ENCODE measurements at places on chromosomes 2 and 18.
A peak's percentile ranks its signal among the peaks of the same experiment; 100 is the strongest.

DNA sequence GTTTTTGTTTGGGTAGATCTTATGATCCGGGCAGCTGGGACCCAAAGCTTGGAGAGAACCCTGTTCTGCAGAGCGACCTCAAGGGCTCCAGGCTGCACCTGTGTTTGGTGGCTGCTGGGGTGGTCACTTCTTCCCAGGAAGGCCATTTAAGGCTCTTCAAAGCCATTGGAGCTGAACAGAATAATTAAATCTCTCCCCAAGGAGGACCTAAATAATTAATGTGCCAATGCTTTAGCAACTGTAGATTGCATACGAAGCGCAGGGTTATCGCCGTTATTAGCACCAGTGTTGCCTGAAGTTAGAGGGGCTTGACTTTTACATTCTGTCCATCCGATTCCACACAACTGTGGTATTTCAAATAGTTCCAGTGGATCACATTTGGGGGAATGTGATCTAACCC, 251.4 kb downstream of the ATAD2B start:
- no peak for DNase-seq

DNA sequence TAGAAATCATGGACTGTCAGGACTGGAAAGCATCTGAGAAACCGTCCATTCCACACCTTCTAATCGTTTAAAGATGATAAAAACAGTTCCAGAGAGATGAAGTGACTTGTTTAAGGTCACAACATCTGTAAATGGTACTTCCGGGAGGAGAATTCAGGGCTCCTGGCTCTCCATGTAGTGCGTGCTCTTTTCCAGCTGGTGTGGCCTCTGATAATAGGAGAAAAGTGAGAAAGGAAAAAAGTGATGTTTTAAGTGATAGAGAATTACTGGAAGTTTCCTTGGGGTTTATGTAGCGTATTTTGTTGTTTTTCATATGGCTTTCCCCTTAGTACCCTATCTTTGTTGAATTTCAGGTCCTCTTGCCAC, 663 bp downstream of the C2orf49 start:
- no peak for DNase-seq

DNA sequence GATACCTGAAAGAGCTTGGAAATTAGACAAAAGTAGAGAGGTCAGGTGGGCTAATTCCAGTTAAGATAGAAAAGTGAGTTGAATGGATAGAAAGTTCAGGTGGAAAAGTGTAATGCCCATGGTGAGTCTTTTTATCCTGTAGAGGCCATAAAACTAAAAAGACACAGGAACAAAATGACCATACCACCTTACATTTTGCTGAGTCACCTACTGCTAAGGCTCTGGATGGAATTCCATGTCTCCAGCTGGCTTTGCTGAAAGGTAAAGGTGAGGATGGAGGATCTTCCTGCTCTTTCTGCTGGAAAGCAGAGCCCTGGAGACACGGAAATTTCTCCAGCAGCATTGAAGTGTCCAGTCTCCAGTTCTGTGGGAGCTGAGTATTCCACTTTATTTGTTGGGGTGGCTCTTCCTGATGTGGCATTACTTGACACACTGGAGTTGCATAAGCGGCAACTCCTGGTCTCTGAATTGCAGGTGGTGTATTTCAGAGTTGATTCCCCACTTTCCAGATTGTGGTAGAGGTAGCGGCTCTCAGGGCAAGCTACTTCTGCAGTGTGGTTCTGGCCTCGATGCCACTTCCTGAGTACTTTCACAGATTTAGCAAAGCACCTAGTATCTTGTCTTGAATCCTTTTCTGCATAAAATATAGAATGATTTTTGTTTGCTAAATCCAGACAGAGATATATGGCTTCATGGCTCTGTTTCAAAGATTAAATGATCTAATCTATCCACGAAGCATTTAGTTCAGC, 10.7 kb downstream of the IL1RL2 start:
- no peak for DNase-seq

GRCh38 chr2:178756343-178756742, 50.9 kb downstream of the TTN start:
- DNase-seq: no peak

DNA sequence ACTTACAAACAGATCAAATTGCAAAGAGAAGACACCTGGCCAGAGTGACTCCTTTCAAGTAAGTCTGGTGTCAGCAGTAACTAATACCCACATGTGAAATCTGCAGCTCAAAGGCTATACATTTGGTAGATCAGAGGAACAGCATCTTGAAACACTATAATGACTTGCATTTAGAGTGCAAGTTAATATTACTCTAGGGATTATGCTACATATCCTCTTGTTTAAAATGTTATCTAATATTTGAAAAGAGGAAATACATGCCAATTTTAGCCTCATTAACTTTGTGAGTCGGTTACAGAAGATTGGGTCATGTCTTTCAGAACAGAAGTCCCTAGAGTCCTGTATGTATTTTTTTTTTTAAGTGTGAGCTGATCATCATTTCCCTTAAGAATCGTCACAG, 15.2 kb downstream of the LANCL1 start:
- DNase-seq: no peak

DNA sequence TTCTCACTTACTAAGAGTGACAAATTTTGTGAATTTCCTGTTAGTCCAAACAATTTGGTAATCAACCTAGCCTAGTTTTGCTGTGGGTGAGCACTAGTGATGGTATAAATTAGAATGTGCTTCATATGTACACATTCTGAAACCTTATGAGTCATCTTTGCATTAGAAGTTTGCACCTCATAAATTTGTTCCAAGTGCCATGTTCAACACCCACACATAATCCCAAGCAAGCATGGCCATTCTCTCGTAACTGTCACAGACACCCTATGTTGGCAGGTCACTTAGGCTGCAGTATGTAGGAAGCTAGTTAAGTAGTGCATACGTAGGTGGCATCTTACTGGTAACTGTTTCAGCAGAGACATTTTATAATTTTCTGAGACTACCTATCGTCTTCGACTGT, 46.9 kb downstream of the NAB1 start:
- DNase-seq: no peak

GRCh38 chr2:230068651-230069055, at the start of gene SLC16A14:
SLC16A14 (minus strand) TSS chr2:230068924; CDS start chr2:230059352, 9,572 bp downstream.
- no peak for DNase-seq

- DNase-seq: no peak
Observed at GRCh38 chr2:116489944-116490343, 1324.5 kb upstream of the DDX18 start.

DNA sequence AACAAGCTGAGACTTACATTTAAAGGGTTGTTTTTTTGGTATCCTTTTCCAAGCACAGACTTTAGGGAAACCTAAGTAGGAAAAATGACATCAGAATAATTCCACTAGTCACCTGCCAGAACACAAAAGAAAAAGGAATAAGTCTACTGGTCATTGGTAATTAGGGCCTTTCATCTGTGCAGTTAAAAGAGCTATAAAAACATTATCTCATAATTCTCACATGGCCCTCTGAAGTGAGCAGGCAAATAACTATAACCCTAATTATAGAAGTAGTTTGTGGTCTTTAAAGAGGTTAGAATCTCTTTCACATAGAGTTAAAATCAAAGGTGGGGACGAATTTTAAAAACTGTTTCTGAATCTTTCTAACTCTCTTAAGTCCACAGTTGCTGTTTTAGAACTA, 111.1 kb upstream of the B3GNT2 start:
- no peak for DNase-seq

DNA sequence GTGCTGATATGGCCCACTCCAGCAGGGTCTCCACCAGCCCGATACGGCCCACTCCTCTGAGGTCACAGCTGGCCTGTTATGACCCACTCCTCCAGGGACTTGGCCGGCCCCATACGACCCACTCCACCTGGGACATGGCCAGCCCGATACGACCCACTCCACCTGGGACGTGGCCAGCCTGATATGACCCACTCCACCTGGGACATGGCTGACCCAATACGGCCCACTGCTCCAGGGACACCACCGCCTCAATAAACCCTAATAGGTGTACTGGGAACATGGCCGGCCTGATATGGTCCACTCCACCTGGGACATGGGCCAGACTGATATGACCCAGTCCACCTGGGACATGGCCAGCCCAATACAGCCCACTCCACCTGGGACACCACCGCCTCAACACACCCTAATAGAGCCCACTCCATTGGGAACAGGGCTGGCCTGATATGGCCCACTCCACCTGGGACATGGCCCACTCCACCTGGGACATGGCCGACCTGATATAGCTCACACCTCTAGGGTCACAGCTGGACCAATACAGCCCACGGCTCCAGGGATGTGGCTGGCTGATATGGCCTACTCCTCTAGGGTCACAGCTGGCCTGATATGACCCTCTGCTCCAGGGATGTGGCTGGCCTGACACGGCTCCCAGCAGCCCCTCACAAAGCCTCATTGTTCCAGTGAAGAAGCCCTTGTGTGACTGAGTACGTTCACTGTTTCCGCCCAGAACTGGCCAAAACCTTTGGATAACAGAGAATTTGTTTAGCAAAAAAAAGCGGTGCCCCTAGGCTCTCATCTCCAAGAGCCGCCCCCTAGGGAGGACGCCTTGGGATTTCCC, 245.6 kb downstream of the HDAC4 start:
- no peak for DNase-seq

- no peak for DNase-seq
Observed at GRCh38 chr2:110114831-110115255, 779 bp downstream of the MALL start.

DNA sequence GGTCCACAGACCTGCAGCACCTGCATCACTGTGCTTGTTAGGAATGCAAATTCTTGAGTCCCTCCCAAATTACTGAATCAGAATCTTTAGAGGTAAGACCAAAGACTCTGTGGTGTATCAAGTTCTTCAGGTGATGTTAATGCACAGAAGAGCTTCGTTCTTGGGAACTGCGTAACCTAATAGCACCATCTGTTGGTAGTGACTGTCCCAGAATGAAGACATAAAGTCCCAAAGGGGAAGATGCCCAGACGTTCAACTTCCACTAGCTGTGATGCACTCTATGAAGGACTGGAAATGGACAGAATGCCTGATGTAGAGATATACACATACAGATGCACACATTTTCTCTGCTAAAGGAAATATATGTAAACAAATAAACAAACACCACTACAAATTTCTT, 576.0 kb downstream of the LRP1B start:
- no peak for DNase-seq

DNA sequence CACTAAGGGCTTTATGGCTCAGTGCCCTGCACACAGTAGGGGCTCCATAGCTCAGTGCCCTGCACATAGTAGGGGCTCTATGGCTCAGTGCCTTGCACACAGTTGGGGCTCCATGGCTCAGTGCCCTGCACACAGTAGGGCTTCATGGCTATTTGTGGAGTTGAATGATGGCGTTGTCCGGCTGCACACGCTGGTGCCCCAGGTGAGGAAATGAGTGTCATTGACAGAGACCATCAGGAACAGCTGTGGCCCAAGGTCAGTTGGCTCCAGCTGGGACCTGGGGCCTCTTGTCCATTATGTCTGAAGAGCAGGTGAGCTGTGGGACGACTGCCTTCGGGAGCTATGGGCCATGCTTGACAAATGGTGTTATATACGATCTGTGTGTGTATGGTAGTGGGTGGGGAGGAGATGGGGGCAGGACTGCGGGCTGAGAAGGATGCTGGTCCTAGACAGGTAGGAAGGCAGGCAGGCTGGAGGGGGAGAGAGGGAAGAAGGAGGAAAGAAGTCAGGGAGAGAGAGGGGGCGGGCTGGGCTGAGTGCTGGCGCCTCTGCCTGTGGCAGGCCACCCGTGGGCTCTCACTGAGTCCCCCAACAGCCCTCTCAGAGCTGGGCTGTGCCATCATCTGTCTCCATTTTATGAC, 130.6 kb downstream of the CLIP4 start:
- no peak for DNase-seq

GRCh38 chr2:240922982-240923537, 16.9 kb downstream of the CROCC2 start:
- no peak for DNase-seq

DNA sequence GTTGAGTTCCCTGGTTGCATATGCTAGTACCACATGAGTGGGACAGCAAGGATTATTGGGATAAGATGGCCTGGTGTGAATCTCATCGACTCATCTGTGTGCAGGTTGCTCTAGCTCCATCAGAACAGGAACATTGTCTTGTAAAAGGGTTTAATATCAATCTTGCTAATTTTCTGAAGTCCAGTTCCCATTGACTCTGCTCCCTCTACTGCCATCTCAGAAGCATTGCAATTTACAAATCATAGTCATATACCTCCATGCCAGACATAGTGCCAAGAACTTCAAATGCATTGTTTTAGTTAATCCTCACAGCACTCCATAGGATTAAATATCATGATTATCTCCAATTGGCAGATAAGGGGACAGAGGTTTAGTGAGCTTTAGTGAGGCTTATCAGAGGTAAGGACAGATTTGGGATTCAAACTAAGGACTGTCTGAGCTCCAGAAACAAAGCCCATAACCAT, 4.8 kb upstream of the STAT4 start:
- peak; percentile 59 for DNase-seq

DNA sequence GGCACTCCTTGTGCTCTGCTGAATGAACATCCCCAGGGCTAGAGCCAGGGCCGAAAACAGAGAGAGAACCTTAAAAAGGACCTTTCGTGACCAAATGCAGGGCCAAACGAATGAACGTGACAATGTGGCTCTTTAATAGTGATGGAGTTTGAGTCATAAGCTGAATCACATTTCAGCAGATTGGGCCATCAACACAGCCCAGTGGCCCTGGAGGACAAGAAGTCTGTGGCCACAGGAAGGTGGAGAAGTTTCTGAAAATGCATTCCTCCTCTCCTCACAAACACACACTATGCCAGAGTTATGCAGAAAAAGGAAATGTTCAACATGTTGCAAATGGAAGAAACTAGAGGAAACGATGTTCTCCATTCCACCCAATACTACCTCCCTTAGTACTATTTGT, 415.8 kb downstream of the HRH4 start:
- peak; percentile 82 for DNase-seq

GRCh38 chr2:188303363-188304031, 11.8 kb downstream of the GULP1 start:
- peak; percentile 62 for DNase-seq

DNA sequence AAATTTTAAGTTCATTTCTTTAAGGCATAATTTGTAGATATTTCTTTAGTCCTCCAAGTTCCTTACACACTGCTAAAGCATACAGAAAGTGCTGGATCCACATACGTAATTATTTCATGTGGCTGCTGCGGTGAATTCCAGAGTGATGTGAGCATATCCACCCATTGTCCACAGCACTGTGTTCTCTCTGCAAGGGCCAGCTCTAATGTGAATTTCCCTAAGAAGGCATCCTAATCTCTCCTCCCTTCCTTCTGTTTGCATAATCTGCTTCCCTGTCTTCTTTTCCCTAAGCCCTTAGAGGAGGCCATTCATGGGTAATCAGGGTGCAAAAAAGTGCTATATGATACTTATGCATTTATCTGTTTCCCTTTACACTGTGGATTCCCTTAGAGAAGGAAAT, 57.2 kb downstream of the COBLL1 start:
- DNase-seq: peak; percentile 66
